Fibroblast of skin of scalp (primary cell): ENCODE measurements at places on chromosomes 16 and 17.

DNA sequence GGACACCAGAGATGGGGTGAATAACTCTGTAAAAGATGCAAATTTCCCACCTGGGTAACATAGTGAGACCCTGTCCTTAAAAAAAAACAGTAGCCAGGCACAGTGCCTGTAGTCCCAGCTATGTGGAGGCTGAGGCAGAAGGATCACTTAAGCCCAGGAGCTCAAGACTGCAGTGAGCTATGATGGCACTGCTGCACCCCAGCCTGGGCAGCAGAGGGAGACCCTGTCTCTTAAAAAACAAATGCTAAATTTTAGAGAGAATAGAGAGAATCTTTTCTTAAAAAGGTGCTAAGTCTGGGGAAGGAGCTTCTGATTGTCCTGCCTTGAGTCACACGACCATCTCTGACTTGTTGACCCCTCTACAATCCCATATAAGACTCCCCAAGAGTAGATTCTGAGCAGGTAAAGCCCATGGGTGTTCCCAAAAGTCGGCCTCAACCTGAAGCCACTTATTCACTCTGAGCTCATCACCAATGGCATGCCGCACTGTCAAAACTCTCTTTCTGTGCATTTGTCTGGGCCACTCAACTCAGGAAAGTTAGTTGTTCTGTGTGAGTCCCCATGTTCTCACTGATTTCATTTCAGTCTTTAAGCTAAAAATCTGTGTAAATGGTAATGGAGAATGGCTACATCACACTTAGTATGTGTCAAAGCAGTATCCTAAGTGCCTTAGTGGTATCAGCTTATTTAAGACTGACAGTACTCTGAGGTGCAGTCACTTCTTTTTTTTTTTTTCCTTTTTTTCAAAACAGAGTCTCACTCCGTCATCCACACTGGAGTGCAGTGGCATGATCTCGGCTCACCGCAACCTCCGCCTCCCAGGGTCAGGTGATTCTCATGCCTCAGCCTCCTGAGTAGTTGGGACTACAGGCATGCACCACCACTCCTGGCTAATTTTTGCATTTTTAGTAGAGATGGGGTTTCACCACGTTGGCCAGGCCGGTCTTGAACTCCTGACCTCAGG, 41.6 kb downstream of the PRKCB start:
- DNase-seq = no peak

DNA sequence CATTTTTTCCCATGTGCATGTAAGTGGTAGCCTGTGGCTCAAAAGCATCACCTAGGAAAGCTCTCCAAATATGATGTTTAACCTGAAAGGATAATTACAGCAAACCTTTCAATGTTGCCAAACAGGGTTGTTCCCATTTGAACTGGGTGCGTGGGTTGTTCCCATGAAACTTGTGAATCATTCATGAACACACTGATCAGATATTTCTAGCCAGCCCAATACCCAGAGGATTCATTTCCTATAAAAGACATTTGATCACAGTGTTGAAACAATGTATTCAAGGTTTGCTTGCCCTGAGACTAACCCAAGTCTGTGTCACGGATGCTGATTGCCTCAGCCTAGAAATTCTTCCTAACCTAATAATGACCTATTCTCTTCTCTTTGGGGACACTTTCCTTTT, 12.9 kb downstream of the KRT39 start:
- peak; percentile 65 for DNase-seq

GRCh38 chr16:17512636-17513220, 42.0 kb upstream of the XYLT1 start:
- peak; percentile 81 for DNase-seq

DNA sequence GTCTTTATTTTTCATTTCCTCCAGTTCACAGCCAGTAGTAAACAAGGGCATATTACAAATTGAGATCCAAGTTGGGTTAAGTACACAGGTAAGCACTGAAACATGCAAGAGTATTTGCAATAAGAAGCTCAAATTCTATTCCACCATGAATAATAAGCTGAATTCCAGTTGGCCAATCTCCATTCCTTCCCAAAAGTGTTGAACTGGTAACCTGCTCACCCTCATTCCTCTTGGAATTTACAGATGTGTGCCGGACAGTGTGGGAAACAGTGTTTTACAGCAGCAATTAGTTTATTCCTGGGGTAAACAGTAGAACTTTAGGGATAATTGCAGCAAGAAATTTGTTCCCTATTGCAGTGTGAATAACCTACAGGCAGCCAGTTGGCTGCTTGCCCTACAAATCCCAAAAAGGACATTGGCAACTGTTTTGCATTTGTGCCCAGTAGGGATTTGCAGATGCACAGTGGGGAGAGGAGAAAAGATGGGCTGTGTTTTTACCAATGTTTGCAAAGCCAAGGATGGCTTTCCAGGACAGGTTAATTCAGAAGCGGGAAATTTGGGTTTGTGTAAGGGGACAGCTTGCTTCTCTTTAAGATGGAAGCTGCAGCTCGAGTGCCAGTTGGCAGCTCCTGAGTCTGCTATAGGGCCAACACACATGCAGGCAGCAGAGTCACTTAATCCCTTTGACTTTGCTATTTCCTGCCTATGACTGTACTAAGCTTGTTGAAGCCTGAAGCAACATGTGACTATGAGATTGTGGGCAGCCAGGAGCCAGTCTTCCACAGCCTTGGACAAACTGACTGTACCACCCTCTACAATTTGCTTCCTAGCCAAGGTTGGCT, 318.9 kb downstream of the MAP2K6 start:
- peak; percentile 76 for DNase-seq

DNA sequence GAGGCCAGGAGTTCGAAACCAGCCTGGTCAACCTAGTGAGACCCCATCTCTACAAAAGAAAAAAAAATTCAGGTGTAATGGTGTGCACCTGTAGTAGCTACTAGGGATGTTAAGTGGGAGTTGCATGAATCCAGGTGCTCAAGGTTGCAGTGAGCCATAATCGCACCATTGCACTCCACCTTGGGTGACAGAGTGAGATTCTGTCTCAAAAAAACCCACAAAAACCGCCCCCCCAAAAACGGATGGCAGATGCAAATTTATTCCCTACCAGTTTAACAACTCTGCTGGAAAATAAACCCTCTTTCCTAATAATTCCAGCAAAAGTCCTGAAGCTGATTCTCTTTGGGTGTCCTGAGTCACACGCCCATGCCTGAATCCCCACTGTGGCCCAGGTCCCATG, 140.3 kb downstream of the PRKCB start:
- DNase-seq = no peak

- DNase-seq = no peak
Observed at GRCh38 chr16:57577691-57578224, 35.3 kb downstream of the ADGRG5 start.

GRCh38 chr16:19132898-19133297, 19.1 kb downstream of the ITPRIPL2 start:
- no peak for DNase-seq

GRCh38 chr16:16137110-16137509, 86.2 kb downstream of the ABCC6 start:
- no peak for DNase-seq

- no peak for DNase-seq
Observed at GRCh38 chr16:66891797-66892196, 11.5 kb downstream of the PDP2 start.

- DNase-seq = peak; percentile 97
Observed at GRCh38 chr17:2090804-2091534, 36.1 kb downstream of the HIC1 start.

- no peak for DNase-seq
Observed at GRCh38 chr16:8713635-8714172, 39.3 kb downstream of the ABAT start.

- DNase-seq = no peak
Observed at GRCh38 chr17:4073983-4074830, 68.6 kb downstream of the ZZEF1 start.

- no peak for DNase-seq
Observed at GRCh38 chr16:30937692-30938091, 11.2 kb upstream of the ORAI3 start.

DNA sequence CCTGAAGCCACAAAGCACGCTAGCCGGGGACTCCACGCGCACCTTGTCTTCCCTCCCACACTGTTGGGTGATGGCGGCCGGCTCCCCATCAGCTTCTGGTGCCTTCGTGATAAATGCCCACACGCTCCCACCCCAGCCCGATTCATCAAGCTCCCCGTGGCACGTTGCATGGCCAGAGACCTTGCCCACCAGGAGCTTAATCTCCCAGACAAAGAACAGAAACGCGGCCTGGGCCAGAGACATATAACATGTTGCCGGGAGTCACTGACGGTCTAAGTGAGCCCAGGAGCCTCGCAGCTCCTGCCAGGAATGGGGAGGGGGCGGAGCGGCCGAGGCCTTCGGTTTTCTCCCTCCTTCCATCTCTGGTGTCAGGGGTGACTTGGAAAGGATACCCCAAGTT, 93.1 kb downstream of the SDK2 start:
- no peak for DNase-seq

- no peak for DNase-seq
Observed at GRCh38 chr17:64599187-64599676, 62.9 kb downstream of the SMURF2 start.

DNA sequence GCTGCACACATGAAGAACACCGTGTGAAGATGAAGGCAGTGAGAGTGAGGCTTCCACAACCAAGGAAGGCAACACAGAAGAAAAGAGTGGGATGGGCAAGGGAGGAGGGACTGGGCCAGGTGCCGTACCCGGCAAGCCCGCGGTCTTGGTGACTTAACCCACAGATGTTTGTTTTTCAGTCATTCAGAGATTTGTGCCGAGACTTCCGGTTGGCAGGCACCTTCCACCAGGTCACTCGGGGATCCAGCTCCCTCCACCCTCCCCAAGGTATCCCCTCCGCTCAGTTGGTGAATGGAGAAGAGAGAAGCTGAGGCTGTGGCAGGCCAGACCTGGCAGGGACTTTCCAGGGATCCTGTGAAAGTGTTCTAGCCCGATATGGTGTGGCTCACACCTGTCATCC, 4.9 kb upstream of the KREMEN2 start:
- no peak for DNase-seq

DNA sequence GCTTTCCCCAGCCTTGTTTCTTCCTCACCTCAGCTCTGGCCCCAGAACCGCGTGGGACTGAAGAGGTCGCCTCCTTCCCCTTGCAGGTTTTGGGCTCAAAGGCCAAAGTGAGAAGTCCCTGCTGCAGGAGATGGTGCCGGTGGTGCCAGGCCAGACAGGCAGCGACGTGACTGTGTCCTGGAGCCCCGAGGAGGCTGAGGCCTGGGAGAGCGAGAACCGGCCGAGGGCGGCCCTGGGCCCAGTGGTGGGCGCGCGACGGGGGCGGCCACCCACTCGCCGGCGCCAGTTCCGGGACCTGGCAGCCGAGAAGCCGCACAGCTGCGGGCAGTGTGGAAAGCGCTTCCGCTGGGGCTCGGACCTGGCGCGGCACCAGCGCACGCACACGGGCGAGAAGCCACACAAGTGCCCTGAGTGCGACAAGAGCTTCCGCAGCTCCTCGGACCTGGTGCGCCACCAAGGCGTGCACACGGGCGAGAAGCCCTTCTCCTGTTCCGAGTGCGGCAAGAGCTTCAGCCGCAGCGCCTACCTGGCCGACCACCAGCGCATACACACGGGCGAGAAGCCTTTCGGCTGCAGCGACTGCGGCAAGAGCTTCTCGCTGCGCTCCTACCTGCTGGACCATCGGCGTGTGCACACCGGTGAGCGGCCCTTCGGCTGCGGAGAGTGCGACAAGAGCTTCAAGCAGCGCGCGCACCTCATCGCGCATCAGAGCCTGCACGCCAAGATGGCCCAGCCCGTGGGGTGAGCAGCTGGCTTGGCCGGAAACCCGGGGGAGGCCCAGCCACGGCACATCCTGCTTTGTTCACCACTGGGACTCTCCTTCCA, 6.0 kb downstream of the ZNF213 start:
- no peak for DNase-seq

GRCh38 chr17:82424001-82424862, 5.8 kb upstream of the OGFOD3 start:
- DNase-seq = peak; percentile 43

DNA sequence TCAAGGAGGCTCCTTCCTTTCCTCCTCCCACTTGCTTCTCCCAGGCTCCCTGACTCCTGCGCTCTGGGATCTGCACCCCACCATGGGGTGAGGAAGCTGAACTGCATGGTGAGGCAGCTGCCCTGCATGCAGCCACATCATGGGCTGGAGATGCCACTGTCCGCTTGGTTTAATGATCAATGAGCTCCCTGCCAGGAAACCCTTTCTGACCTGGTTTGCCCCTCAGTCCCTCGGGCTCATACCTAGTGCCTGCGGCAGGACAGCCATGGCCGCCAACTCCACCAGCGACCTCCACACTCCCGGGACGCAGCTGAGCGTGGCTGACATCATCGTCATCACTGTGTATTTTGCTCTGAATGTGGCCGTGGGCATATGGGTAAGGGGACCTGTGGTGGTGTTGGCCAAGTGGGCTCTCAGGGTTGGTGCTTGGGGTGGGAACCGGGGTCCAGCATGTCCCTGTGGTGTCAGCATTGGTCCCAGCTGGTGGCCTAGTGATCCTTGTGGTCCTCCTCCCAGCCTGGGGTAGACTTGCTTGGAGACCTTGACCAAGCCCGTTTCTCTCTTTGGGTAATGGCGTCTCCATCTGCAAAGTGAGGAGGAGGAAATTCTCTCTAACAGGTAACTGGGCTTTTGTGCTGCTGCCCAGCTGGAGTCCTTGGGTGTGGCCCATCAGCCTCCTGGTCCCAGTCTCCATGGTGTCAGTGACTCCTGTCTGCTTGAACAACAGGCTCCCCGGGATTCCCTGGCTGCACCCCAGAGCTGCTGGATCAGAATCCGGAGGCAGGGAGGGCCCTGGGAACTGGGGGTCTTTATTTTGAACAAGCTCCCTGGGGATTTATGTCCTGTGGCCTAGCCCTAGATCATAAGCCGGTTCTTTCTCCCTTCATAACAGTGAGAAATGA, at the start of gene SLC5A10:
Gene SLC5A10 (plus strand): TSS at position 225 of the 902 bp plus-strand sequence. CDS start 41 bp downstream, at position 266.
- no peak for DNase-seq

DNA sequence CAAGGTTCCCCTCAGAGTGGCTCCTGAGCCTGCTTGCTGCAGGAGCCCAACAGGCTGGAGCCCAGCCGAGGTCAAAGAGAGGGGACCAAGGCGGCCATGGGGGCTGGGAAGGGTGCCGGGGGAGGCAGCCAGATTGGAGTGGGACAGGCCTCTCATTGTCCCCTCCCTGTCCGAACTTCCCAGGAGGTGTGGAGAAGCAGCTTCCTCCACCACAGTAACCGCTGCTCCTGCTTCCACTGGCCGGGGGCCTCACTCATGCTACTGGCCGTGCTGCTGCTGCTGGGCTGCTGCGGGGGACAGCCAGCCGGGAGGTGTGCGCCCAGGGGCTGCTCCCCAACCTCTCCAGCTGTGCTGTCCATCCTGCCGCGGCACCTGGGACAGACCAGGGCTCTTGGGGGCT, 29.3 kb downstream of the TMEM94 start:
- DNase-seq = no peak

- no peak for DNase-seq
Observed at GRCh38 chr16:27691721-27692120, 141.8 kb downstream of the KATNIP start.

GRCh38 chr16:17748044-17748719, 277.4 kb upstream of the XYLT1 start:
- no peak for DNase-seq

- DNase-seq = no peak
Observed at GRCh38 chr17:83186226-83186625, 106.8 kb downstream of the METRNL start.

- DNase-seq = no peak
Observed at GRCh38 chr17:77185137-77185536, 44.4 kb downstream of the SEC14L1 start.
